ENCODE measurements at places on chromosomes 1 and 21. TPM values are rescaled to one million over a fixed set of nuclear protein-coding genes. Genes with fewer than 3 reads are reported as not detected.

DNA sequence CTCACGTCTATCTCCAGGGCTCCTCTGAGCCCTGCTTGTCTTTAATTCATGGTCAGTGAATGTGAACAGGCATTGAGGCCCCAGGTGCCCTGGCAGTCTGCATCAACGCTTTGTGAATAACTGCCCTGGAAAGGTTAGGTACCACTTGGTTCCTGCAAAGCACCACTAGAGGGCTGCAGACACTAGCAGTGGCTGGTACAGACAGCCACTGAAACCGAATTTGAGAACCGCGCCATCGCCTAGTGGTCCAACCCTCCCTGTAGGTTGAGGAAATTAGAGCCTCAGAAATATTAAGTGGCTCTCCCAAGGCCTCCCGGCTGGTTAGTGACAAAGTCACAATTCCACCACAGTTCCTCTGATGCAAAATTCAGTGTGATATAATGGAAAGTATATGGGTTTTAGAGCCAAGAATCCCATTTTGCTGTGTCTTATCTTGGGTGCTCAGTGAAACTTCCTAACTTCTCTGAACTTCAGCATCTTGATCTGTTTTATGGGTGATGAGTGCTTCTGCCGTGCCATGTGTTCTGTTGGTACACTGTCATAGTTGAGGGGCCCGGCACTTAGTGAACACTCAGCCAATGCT is 46.2 kb upstream of the BCL9 start:
- no peak overlapping the region for H3K4me3 ChIP-seq
- no peaks in the 10 kb centered on the region for H3K36me3 ChIP-seq
- no peak overlapping the region for H3K27ac ChIP-seq
- no peaks in the 10 kb centered on the region for H3K4me1 ChIP-seq
- H3K27me3 ChIP-seq, result no peaks in the 10 kb centered on the region

DNA sequence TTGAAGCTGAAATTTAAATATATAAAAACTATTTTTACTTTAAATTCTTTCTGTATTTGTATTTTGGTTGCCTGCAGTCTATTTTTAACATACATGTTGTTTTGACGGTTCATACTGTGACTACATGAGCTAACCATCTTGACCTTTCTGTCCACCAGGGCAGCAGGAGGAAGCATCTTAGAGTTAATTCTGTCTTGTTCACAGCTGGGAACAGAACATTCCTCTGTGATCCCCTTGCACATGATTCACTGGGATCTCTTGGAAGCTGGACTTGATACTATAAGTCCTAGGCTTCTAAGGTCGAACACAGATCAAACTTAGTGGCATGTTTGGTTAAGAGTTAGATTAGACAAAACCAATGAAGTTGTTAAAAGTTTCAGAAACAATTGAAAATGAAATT is 99.7 kb downstream of the NFIA start:
- H3K4me3 ChIP-seq, result no peak overlapping the region
- peaks cover 44% of the 10 kb centered on the region for H3K4me1 ChIP-seq
- no peaks in the 10 kb centered on the region for H3K27me3 ChIP-seq
- peak; percentile 36 for DNase-seq
- H3K27ac ChIP-seq, result peak overlapping the region; percentile 1

GRCh38 chr1:169546087-169546995 is 39.9 kb downstream of the F5 start:
- no peaks in the 10 kb centered on the region for H3K4me1 ChIP-seq
- H3K27ac ChIP-seq, result no peak overlapping the region
- peak; percentile 87 for DNase-seq
- no peak overlapping the region for H3K4me3 ChIP-seq
- H3K36me3 ChIP-seq, result no peaks in the 10 kb centered on the region
- H3K27me3 ChIP-seq, result no peaks in the 10 kb centered on the region

GRCh38 chr1:53324321-53324720 is 3.5 kb downstream of the LRP8 start:
- H3K4me1 ChIP-seq, result peaks cover 10% of the 10 kb centered on the region
- peaks cover 5% of the 10 kb centered on the region for H3K27me3 ChIP-seq
- DNase-seq, result no peak
- no peak overlapping the region for H3K4me3 ChIP-seq

GRCh38 chr1:205927247-205927646 is 16.0 kb downstream of the SLC26A9 start:
- no peaks in the 10 kb centered on the region for H3K27me3 ChIP-seq
- no peak for DNase-seq
- no peak overlapping the region for H3K27ac ChIP-seq
- no peaks in the 10 kb centered on the region for H3K36me3 ChIP-seq
- no peak overlapping the region for H3K4me3 ChIP-seq

DNA sequence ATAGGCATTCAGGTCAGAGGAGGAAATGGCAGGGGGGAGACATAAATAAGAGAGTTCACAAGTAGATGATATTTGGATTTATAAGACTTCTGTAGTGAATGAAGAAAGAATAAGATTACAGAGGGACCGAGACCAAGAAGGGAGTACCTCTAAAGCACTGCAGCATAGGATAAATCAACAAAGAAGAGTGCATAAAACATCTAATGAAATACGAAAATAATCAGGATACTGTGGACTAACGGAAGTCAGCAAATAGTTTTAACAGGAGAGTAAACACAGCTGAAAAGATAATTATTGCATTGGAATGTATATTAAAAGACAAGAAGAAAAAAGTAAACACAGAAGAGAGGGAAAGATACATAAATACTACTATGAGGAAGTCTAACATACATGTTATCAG is 921.9 kb upstream of the PRMT6 start:
- H3K36me3 ChIP-seq, result no peaks in the 10 kb centered on the region
- no peaks in the 10 kb centered on the region for H3K4me1 ChIP-seq
- H3K27ac ChIP-seq, result no peak overlapping the region
- no peak overlapping the region for H3K4me3 ChIP-seq

DNA sequence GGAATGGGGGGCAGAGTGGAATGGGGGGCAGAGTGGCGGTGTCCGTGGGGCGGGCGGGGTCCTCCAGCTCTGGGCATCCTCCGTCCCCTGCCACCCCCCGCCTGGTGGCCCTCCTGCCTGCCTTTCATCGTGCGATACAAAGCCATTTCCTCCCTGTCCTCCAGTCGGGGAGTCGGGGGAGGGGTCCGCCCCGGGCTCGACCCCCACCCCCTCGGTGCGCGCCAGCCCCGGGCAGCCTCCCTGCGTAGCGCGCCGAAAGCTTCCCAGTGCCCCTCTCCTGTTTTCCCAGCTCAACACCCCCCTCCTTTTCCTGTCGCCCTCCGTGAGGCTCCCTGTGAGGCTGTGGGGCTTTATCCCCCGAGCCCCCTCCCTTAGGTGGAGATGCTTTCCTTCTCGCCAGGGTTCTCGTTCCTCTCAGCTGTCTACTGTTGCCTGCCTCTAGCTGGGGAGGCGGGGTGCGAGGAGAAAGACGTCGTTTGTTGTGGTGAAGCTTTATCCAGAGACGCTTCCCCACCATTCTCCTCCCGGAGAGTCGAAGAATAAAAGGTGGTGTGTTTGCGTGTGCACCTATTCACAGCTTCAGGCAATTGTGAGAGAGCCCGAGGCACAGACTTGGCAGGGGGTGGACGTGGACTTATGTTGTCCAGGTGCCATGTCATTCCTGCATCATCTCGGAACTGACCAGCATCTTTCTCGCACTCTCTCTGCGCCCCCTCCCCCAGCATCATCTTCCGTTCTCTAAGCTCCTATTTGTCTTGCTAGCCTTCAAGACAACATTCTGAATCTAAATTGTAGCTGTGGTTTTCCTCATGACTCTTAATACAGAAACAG is 848 bp downstream of the DNM3 start:
- peak overlapping the region; percentile 91 for H3K4me3 ChIP-seq
- H3K4me1 ChIP-seq, result peaks cover 3% of the 10 kb centered on the region
- no peaks in the 10 kb centered on the region for H3K36me3 ChIP-seq
- no peak overlapping the region for H3K27ac ChIP-seq

DNA sequence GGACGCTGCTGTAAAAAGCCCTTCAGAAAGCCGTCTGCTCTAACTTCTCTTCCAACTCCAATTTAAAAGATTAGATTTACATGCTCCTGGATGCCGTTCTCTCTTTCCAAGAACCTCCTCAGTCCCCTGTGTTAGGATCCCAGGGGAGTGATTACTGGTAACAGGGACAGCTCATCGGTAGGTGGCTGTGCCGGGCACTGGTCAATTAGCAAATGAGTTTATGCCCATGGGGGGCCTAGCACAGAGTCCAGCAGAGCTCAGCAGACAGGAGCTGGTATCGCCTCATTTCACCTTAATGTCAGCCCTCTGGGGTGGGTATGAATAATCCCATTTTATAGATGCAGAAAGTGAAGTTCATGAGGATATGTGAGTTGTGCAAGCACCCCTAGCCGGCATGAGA is 191.9 kb downstream of the GRIK3 start:
- peaks cover 20% of the 10 kb centered on the region for H3K27me3 ChIP-seq
- no peak overlapping the region for H3K4me3 ChIP-seq
- no peak for DNase-seq
- H3K4me1 ChIP-seq, result no peaks in the 10 kb centered on the region
- no peak overlapping the region for H3K27ac ChIP-seq

DNA sequence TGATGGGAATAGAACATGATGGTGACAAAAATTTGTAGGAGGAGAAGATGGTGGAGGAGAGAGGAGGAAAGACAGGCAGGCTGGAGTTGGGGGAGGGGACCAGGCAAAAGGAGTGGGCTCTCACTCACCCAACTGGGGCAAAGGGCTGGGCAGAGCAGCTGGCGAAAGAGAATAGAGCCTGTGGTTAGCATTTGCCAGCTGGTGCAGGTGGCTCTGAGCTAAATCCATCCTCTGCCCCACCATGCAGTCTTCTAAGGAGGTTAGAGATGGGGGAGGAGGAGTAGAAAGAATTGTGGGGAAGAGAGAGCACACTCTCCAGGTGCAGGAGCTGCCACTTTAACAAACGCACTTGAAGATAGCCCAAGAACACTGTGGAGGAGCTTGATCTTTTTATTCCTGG is 27.6 kb upstream of the SLAMF1 start:
- no peak overlapping the region for H3K27ac ChIP-seq
- no peaks in the 10 kb centered on the region for H3K4me1 ChIP-seq
- H3K4me3 ChIP-seq, result no peak overlapping the region
- H3K36me3 ChIP-seq, result no peaks in the 10 kb centered on the region

GRCh38 chr1:195744256-195744655 is 864.0 kb downstream of the KCNT2 start:
- no peak overlapping the region for H3K4me3 ChIP-seq
- peaks cover 2% of the 10 kb centered on the region for H3K4me1 ChIP-seq
- no peak overlapping the region for H3K27ac ChIP-seq
- no peaks in the 10 kb centered on the region for H3K27me3 ChIP-seq
- no peak for DNase-seq

DNA sequence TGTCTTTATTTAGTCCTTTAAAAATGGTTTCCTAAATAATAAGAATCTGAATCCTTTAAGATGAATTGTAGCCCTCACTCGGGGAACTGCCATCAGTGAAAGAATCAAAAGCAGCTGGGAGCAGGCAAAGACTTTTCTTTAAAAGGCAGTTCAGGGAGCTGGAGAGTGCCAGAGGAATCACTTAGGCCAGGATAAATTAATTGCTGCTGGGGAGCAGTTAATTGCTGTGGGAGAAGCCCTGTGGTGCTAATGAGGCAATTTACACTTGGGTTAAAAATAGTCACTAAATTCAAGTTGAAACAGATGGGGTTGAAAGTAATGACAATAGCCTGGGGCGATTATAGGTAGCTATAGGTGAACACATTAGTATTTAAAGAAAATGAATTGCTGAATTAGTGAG is 38.7 kb upstream of the COL24A1 start:
- no peaks in the 10 kb centered on the region for H3K36me3 ChIP-seq
- no peak overlapping the region for H3K27ac ChIP-seq
- DNase-seq, result no peak
- peaks cover 10% of the 10 kb centered on the region for H3K4me1 ChIP-seq

- no peak overlapping the region for H3K4me3 ChIP-seq
- no peak overlapping the region for H3K27ac ChIP-seq
- H3K27me3 ChIP-seq, result no peaks in the 10 kb centered on the region
These were observed 13.1 kb downstream of the MAP1LC3C start for GRCh38 chr1:241985787-241986186.

DNA sequence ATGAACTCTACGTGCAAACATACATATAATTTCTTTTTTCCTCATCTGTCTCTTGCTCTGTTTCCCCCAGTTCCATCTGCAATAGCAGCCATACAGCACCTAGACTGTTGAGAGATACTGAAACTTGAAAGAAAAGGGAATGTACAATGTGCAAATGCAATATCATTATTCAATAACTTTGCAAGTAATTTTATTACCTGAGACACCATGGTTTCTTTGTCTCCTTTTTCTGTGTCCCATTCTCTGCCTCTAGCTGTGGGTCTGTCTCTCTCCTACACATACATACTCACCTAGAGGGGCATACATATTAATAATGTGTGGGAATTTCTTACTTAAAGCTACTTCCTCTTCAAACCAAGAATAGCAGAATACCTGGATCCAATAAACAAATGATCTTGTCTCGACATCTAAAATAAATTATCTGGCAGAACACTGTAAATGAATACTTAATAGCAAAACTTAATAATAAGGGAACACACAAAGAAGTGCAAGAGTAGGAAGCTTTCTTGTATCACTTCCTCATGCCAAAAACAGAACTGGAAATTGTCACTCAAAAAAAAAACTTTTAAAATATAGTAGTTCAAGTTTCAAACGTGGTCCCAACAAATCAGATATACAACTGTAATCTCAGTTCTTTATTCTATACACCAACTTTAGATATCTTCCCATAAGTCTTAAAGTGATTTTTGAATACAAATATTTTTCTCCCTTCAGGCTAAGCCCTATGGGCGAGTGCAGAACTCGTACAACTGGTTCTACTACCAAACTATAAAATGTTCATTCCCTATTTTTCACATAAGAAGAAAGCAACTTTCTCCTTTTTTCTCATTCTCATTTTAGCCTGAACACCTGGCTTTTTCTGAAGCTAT is 194.6 kb downstream of the NRIP1 start:
- H3K4me3 ChIP-seq, result no peak overlapping the region
- H3K27me3 ChIP-seq, result no peaks in the 10 kb centered on the region
- DNase-seq, result no peak
- H3K4me1 ChIP-seq, result peaks cover 11% of the 10 kb centered on the region
- no peaks in the 10 kb centered on the region for H3K36me3 ChIP-seq
- H3K27ac ChIP-seq, result peak overlapping the region; percentile 29

DNA sequence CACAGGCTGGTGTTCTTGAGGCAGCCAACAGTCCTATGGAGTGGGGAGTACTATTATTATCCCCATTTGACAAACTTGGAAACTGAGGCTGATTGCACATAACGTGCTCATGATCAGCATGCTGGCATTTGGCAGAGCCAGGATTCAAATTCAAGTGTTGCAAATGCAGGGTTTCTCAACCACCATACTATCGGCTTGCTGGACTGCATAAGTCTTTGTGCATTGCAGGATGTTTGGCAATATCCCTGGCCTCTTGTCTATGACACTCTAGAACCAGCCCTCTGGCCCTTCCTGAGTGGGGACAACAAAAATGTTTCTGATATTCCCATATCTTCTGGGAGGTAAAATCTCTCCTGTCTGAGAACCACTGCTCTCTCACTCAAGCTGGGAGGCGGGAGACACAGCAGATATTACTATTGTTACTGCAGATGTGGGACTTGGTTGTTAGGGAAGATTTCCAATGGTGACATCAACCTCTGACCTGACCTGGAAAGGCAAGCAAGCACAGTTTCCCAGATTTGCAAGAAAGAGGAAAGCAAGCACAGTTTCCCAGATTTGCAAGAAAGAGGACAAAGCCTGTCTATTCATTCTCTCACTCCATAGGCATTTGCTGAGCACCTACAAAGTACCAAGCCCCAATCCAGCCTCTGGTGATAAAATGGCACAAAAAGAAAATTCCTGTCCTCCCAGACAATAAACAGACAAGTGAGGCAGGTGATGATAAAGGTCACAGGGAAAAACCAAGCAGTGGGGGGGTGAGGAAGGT is 1.0 kb upstream of the AADACL3 start:
- peaks cover 3% of the 10 kb centered on the region for H3K4me1 ChIP-seq
- H3K36me3 ChIP-seq, result no peaks in the 10 kb centered on the region
- H3K4me3 ChIP-seq, result no peak overlapping the region
- no peak for DNase-seq
- no peaks in the 10 kb centered on the region for H3K27me3 ChIP-seq

The LPAR3 gene
- 1.3 TPM for polyA plus RNA-seq

The BARHL2 gene
- polyA plus RNA-seq, result not detected

The KRTAP19-3 gene
- not detected for polyA plus RNA-seq

The AVPR1B gene
- not detected for polyA plus RNA-seq

The CD247 gene
- not detected for polyA plus RNA-seq

Measured in hepatocyte (in vitro differentiated cells).